AG20443 (cell line): ENCODE measurements at places on chromosomes 3 and 15.

DNA sequence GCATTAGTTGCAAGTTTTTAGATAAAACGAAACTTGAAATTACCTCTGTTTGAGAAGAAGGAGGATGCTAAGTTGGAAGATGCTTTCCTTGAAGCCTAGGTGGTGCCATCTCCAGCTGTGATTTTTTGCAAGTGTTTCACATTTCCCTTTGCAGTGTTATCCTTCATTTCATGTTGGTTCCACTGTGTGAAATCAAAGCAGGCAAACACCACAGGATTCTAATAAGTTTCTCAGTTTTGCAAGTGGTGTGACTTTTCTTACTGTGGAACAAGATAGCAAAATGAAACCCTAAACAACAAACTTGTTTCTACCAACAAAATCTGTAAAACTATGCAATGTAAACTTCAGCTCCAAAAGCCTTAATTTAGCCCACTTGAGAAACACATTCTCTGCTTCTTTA lies 260.9 kb downstream of the OXSM start:
- DNase-seq = no peak

GRCh38 chr3:195421400-195421799 lies 21.4 kb downstream of the ACAP2 start:
- no peak for DNase-seq

DNA sequence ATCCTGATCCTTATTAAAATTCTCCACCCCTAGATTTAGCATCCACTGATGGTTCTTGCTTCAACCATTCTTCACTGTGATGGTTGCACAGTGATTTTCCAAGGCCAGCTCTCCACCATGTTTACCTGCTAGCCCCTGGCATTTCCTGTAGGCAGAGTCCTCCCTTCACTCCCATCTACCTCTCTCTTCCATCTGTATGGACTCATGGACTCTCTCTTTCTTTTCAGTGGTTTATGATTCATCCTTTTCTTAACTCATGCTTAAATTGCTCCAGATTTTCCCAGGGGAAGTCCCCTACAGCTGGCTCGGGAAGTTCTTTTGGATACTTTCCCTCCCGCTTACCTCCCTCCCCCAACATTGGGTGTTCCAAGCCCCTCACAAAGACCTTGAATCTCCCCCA lies 18.7 kb downstream of the TGM4 start:
- DNase-seq = peak; percentile 55

- DNase-seq = no peak
These were observed 52.1 kb upstream of the WDR72 start for GRCh38 chr15:53811530-53811929.

GRCh38 chr3:38088126-38089078 lies 48.5 kb downstream of the ACAA1 start:
- DNase-seq = no peak

GRCh38 chr15:90297021-90297420 lies 31.5 kb downstream of the NGRN start:
- no peak for DNase-seq

- DNase-seq = no peak
These were observed 26.6 kb downstream of the BTLA start for GRCh38 chr3:112472691-112473090.

DNA sequence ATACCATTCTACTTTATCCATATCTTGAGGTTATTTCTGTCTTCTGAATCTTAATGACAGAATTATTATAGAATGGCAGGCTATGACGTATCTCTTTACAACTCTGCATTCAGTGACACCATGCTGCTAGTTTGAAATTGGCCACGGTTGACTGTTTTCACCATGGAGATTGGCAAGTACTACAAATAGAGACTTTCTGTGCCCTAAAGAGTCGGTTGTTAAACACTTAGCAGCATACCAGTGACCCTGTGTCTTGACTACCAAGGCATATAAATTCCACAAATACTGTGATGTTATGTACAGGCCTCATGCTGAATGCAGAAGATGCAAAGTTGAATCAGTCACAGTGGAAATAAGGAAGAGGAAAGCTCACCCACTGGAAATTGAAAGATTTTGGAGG lies 67.0 kb upstream of the CADPS start:
- no peak for DNase-seq

DNA sequence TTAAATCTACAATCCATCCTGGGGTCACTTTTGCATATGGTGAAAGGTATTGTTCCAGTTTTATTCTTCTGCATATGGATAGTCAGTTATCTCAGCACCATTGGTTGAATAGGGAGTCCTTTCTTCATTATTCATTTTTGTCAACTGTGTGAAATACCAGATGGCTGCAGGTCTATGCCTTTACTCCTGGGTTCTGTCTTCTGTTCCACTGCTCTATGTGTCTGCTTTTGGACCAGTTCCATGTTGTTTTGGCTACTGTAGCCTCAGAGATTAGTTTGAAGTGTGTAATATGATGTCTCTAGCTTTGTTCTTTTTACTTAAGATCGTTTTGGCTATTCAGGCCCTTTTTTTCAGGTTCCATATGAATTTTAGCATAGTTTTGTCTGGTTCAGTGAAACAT lies 795.8 kb downstream of the OTOL1 start:
- no peak for DNase-seq

- DNase-seq = no peak
These were observed 760.8 kb upstream of the ARPP21 start for GRCh38 chr3:34878488-34878887.

- no peak for DNase-seq
These were observed 3.2 kb downstream of the AEN start for GRCh38 chr15:88624156-88624970.

- DNase-seq = no peak
These were observed 15.0 kb downstream of the DNAH1 start for GRCh38 chr3:52331091-52331490.

GRCh38 chr3:194046531-194046930 lies 89.4 kb upstream of the HES1 start:
- DNase-seq = no peak

- DNase-seq = no peak
These were observed 6.0 kb upstream of the AMOTL2 start for GRCh38 chr3:134380249-134380648.

GRCh38 chr3:179037351-179037750 lies 34.3 kb downstream of the ZMAT3 start:
- DNase-seq = peak; percentile 93

DNA sequence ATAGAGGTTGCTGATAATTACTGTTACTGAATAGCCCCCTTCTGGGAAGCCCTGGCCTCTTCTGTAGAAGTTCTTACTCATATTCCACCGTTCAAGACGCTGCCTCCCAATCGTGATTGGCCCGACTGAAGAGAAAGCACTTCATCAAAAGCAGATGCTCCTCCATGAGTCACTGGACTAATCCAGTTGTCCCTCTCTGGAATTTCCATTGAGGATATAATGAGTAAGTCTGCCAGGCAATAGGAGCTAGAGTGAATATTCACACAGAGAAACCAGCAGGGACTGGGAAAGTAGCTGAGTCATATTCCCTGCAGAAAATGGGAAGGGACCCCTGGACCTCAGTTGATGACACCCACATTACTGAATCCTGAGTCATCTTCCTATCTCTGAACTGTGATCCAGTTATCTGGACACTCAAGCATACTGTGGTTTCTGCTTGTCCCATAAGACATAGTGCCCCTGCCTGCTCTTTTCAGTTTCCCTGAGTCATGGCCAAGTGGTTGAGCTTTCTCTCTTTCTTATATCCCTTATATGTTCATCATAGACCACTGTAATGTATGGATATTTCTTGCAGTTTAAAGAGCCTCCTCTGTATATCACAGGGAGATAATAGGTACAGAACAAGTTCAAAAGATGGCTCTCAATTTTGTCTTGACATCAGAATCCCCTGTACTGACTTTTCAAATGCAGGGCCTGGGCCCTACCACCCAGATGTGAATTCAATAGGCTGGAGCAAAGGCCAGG lies 151.2 kb upstream of the CDIN1 start:
- peak; percentile 90 for DNase-seq

- no peak for DNase-seq
These were observed 31.8 kb upstream of the ANP32A start for GRCh38 chr15:68852461-68852860.

GRCh38 chr15:100735129-100736053 lies 133.0 kb downstream of the ASB7 start:
- DNase-seq = no peak

DNA sequence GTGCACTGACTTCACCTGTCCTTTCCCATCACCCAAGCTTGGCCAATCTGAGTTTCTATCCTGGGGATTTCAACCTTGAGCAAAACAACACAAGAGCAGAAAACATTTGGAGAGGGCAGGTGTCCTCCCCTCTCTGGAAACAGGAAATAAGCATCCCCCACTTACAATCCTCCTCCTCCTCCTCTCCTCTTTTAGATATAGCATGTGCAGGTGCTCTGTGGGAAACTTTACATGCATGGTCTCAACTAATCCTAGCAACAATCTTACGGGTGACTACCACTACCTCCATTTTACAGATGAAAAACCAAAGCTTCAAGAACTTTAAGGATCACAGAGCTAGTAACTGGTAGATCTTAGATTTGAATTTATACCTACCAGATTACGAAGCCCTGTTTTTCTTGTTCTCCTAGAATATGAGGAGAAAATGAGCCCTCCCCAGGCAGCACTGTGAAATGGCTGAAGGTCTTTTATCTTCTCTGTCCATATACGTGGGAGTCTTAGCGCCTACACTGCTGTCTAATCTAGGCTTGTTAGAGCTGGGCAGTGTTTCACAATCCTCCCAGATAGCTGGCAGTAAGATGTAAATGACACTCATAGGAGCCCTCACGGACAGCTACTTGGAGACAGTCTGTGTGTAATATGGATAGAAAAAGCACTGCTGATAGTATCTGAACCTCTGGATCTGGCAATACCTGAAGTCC lies 301.2 kb upstream of the PROK2 start:
- DNase-seq = peak; percentile 32

GRCh38 chr15:74240897-74241614 lies 4.9 kb downstream of the CCDC33 start:
- no peak for DNase-seq
